Stomach (tissue), 19 donors: ENCODE measurements at places on chromosomes 11 and 22. TPM values are rescaled to one million over a fixed set of nuclear protein-coding genes. Genes with fewer than 3 reads are reported as not detected.

DEUP1 gene
- polyA plus RNA-seq = not detected

IGF2 gene
- polyA plus RNA-seq = 9.6 TPM

B4GALNT4 gene
- polyA plus RNA-seq = 2.4 TPM

SOX10 gene
- 1.7 TPM for polyA plus RNA-seq

MRGPRX4 gene
- polyA plus RNA-seq = not detected

H19 gene
- polyA plus RNA-seq = 58.0 TPM

OR6T1 gene
- not detected for polyA plus RNA-seq

CRYBB2 gene
- polyA plus RNA-seq = 0.92 TPM

GPHA2 gene
- polyA plus RNA-seq = 0.50 TPM

TEX12 gene
- polyA plus RNA-seq = not detected

HEPN1 gene
- not detected for polyA plus RNA-seq

PARVA gene
- 18.8 TPM for polyA plus RNA-seq

KDM4D gene
- 0.25 TPM for polyA plus RNA-seq
